Transverse colon (tissue), 4 donors: ENCODE measurements at places on chromosomes 6 and 20. TPM values are rescaled to one million over a fixed set of nuclear protein-coding genes. Genes with fewer than 3 reads are reported as not detected.

The SLC17A1 gene
- not detected for total RNA-seq

The TREM1 gene
- not detected for total RNA-seq

The PDE10A gene
- 1.4 TPM for total RNA-seq

The C6orf132 gene
- 96.9 TPM for total RNA-seq

The CDK5RAP1 gene
- total RNA-seq: 21.3 TPM

The SLC17A9 gene
- total RNA-seq: 2.9 TPM

The KLC4 gene
- total RNA-seq: 91.9 TPM

The COL9A3 gene
- 6.0 TPM for total RNA-seq

The MRPS18A gene
- 40.5 TPM for total RNA-seq

The PAX1 gene
- total RNA-seq: not detected

The CSNK2A1 gene
- 80.0 TPM for total RNA-seq

The B3GALT4 gene
- total RNA-seq: 49.0 TPM

DNA sequence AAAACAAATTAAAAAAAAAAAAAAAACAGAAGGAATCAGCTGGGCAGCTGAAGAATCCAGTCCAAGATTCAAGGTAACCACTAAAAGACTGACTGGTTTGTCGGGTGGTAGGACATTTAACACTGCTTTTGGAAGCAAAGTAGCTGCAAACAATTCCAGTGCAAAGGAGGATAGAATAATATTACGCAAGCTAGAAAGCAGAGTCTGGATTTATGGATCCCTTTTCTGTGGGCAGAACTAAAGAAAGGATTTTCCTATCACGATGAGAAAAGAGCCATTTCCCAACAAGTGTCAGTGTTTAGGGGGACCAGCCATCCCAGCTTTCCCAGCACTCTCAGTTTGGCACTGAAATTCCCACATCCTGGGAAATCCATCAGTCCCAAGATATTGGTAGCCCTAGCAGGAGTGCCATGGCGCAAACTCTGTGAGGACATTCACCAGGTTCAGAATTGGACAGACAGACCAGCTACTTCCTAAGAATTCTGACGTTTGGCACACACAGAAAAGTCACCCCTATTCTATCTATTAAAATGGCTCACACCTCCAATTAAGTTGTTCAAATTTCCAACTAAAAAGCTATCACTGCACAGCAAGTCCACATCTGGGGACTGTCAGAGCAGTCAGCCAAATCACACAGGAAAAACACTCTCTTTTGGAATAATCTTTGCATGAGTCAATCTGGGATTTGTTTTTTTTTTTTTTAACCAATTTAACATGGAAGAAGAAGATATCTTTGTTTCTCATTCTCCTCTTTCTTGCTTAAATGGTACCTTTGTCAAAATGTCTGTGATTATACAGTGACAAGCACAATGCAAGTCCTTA, 356.8 kb upstream of the ARID1B start:
- DNase-seq: no peak
- no peak overlapping the region for H3K4me3 ChIP-seq
- peaks cover 4% of the 10 kb centered on the region for H3K4me1 ChIP-seq
- H3K36me3 ChIP-seq: no peaks in the 10 kb centered on the region
- H3K27ac ChIP-seq: peak overlapping the region; percentile 44

- peak; percentile 58 for DNase-seq
- peaks cover 7% of the 10 kb centered on the region for H3K4me1 ChIP-seq
- H3K27ac ChIP-seq: peak overlapping the region; percentile 66
- H3K36me3 ChIP-seq: no peaks in the 10 kb centered on the region
- no peak overlapping the region for H3K4me3 ChIP-seq
These were observed 154.3 kb downstream of the MRPL14 start for GRCh38 chr6:43972913-43973300.

GRCh38 chr20:8318965-8319625, 187.0 kb downstream of the PLCB1 start:
- no peaks in the 10 kb centered on the region for H3K4me1 ChIP-seq
- H3K4me3 ChIP-seq: no peak overlapping the region
- H3K27me3 ChIP-seq: no peaks in the 10 kb centered on the region
- DNase-seq: no peak
- H3K27ac ChIP-seq: no peak overlapping the region

DNA sequence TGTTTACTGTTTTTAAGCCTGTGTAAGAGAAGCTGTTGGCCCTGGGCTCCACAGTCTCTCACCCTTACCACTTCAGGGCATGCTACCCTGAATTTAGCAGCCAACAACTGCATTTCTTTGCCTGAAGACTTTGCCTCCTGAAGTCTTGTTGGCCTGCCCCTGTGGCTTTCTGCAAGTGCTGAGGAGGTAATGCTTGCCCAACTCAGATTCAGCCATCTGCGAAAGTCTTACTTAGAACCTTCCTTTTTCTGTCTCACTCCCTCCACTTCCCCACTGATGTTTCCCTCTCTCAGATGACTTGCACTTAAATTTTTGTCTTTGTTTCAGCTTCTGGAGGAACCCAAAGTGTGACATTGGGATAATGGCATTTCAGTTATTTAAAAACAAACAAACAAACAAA, 11.8 kb upstream of the IBTK start:
- H3K4me3 ChIP-seq: no peak overlapping the region
- no peaks in the 10 kb centered on the region for H3K4me1 ChIP-seq

- H3K27me3 ChIP-seq: no peaks in the 10 kb centered on the region
- no peaks in the 10 kb centered on the region for H3K4me1 ChIP-seq
- peaks cover 8% of the 10 kb centered on the region for H3K36me3 ChIP-seq
These were observed 80.4 kb downstream of the DHX35 start for GRCh38 chr20:39042279-39043150.

- DNase-seq: no peak
- H3K27me3 ChIP-seq: no peaks in the 10 kb centered on the region
- peaks cover 20% of the 10 kb centered on the region for H3K4me1 ChIP-seq
- H3K27ac ChIP-seq: peak overlapping the region; percentile 37
These were observed 17.7 kb upstream of the TNFAIP3 start for GRCh38 chr6:137849181-137849980.

DNA sequence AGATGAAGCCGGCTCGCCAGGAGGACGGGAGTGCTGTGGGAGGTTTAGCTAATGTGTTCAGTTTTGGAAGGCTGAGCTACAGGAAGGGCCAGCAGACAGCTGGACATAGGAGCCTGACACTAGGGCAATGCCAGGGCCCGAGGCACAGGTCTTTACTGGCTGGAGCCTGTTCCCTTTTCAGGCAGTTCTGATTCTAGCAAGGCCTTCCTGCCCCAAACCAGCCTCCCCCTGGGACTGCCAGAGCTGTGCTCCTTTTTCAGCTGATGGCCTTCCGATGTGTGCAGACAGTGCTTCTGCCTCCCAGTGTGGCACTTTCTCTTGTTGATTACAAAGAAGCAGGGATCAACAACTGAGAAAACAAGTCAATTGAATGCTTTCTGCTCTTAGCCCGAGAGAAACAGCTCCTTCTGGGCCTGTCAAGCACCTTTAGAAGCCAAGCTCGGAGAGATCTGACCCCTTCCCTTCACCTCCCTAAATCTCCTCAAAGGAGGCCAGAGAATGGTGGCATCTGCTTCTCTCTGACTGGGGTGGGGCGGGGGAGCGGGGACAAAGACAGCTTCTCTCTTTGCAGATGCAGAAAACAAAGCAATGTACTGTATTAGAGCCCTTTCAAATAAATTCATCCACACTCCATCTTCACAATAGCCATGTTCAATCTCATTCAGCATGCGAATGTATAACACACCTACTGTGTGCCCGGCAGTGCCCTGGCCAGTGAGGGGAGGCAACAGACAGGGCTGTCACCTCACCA, 63.2 kb downstream of the RAB44 start:
- no peak overlapping the region for H3K4me3 ChIP-seq
- H3K27ac ChIP-seq: no peak overlapping the region
- H3K36me3 ChIP-seq: no peaks in the 10 kb centered on the region
- H3K27me3 ChIP-seq: no peaks in the 10 kb centered on the region
- DNase-seq: no peak

DNA sequence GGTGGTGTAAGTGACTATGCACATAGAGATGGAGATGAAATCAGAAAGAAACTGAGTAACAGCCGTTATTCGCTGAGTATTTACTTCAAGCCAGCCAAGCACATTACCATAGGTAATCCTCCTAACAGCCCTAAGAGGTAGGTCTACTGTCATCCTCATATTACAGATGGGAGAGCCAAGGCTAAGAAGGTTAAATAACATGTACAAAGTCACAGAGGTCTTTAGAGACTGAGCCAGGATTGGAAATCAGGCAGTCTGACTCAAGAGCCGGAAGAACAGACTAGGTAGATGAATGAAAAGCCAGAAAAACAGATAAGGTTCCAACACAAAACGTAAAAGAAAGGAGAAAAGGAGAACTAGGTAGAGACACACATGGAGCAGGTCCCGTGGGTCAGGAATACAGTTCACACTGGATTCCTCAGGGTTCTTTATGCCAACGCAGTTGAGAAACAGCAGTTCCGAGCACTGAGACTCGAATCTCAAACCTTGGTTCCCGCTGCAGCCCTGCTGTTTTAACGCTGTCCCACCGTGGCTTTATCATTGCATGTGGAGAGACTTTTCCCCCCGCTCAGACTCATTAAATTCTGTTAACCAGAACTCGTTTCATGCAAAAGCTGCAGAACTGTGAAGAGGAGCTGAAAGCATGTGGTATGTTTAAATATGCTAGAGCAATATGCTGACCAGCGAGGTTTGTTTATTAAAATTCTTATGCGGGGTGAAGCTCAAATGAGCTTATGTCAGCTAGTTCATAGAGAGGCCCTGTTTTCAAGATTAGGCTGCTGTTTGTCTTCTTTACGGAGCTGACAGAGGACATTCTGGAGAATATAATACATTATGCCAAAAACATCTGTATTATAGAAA, 537.9 kb downstream of the CD83 start:
- H3K27me3 ChIP-seq: no peaks in the 10 kb centered on the region
- DNase-seq: no peak
- no peak overlapping the region for H3K4me3 ChIP-seq
- H3K36me3 ChIP-seq: no peaks in the 10 kb centered on the region
- no peaks in the 10 kb centered on the region for H3K4me1 ChIP-seq
- peak overlapping the region; percentile 8 for H3K27ac ChIP-seq

DNA sequence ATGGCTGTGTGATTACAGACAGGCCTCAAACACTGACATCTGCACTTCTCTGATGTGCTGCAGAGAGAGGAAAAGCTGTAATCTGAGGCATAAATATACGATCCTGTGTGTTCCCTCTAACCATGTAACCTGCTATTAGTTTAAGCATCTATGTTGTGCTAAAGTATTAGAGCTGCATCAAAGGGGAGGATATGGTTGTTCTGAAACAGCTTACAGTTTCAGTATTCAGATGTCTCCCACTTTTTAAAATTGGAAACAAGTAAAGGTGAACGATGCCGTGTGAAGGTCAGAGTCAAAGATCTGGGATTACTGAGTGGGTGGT, 7.6 kb downstream of the PLEKHG1 start:
- no peak overlapping the region for H3K27ac ChIP-seq
- no peak overlapping the region for H3K4me3 ChIP-seq
- H3K36me3 ChIP-seq: no peaks in the 10 kb centered on the region
- DNase-seq: no peak
- H3K4me1 ChIP-seq: no peaks in the 10 kb centered on the region

- no peaks in the 10 kb centered on the region for H3K36me3 ChIP-seq
- no peak overlapping the region for H3K27ac ChIP-seq
- DNase-seq: no peak
- no peaks in the 10 kb centered on the region for H3K27me3 ChIP-seq
- H3K4me1 ChIP-seq: no peaks in the 10 kb centered on the region
- no peak overlapping the region for H3K4me3 ChIP-seq
These were observed 105.5 kb downstream of the AGPAT4 start for GRCh38 chr6:161168281-161168891.

GRCh38 chr6:151043944-151044343, 178.4 kb downstream of the MTHFD1L start:
- no peaks in the 10 kb centered on the region for H3K36me3 ChIP-seq
- DNase-seq: no peak
- peaks cover 20% of the 10 kb centered on the region for H3K4me1 ChIP-seq
- no peak overlapping the region for H3K4me3 ChIP-seq

GRCh38 chr20:62367136-62367632, at the start of gene LAMA5:
Gene LAMA5, minus strand, starts transcription at chr20:62367312. Its CDS starts 67 bp downstream, at chr20:62367245.
- DNase-seq: peak; percentile 69
- no peaks in the 10 kb centered on the region for H3K36me3 ChIP-seq
- peak within 1 kb of the TSS; percentile 86 for H3K27ac ChIP-seq
- H3K4me1 ChIP-seq: peaks cover 54% of the 10 kb centered on the region
- H3K27me3 ChIP-seq: peaks cover 59% of the 10 kb centered on the region

- H3K4me3 ChIP-seq: no peak overlapping the region
- H3K27ac ChIP-seq: no peak overlapping the region
- DNase-seq: no peak
- no peaks in the 10 kb centered on the region for H3K27me3 ChIP-seq
- H3K4me1 ChIP-seq: no peaks in the 10 kb centered on the region
- no peaks in the 10 kb centered on the region for H3K36me3 ChIP-seq
These were observed 20.4 kb downstream of the ARMC2 start for GRCh38 chr6:108868647-108869046.
